ENCODE measurements at places on chromosomes 4 and X. TPM values are rescaled to one million over a fixed set of nuclear protein-coding genes. Genes with fewer than 3 reads are reported as not detected.

GRCh38 chr4:172357006-172357540 is 543.9 kb downstream of the GALNTL6 start:
- no peak for DNase-seq

- DNase-seq = no peak
These were observed 20.4 kb downstream of the PRPS2 start for GRCh38 chrX:12811658-12812057.

DNA sequence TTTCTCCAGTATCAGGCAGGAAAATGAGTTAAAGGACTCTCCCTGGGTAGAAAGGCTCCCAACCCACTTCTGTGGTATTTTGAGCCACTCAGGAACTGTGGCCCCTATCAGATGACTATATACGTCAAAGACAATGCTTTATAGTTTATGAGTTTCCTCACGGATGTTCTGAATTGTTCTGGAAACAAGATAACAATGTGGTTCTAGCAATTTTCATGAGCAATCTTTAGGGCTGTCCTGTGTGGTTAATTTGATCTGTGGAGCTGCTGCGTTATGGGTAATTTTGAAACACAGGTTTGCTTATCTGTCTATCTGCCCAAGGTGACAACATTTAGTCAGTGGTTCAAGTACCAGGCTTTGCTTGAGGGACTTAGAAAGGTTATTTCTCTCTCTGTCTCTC is 46.7 kb upstream of the IL2 start:
- no peak for DNase-seq

DNA sequence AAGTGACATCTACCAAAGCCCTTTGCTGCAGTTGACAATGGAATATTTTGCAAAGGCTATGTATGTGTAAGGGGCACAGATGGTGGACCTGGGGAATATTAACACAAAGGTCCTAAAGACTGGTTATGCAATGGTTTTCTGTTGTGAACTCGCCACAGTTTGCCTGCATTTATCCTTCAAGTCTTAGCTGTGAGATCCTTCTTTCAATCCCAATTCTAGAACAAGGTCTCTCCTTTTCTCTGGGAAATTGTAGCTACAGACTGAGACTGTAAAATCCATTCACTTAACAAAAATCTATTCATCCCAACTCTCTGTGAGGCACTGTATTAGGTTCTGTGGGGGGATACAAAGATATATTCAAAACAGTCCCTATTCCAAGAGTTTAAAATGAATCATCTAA is 250.4 kb downstream of the GPM6A start:
- no peak for DNase-seq

DNA sequence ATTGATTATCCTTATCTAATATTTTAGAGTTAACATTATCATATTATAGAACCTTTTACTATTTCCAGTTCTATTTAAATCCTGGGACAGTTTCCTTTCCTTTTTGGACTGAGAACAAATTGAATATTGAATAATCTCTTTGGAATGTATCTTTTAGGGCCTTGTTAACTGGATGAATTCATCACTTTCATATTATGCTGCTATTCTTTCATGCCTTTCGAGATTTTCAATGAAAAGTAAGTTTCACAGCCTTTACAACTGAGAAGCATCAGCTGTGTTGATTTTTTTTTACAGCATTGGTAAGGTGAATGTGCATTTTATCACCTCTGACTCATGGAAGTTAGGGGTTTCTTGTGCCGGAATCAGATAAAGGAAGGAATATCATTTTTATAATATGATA is 39.6 kb downstream of the PDLIM5 start:
- no peak for DNase-seq

- DNase-seq = no peak
These were observed 144.2 kb downstream of the KLHL4 start for GRCh38 chrX:87661761-87662160.

GRCh38 chr4:128630871-128631270 is 178.6 kb upstream of the JADE1 start:
- peak; percentile 34 for DNase-seq

DNA sequence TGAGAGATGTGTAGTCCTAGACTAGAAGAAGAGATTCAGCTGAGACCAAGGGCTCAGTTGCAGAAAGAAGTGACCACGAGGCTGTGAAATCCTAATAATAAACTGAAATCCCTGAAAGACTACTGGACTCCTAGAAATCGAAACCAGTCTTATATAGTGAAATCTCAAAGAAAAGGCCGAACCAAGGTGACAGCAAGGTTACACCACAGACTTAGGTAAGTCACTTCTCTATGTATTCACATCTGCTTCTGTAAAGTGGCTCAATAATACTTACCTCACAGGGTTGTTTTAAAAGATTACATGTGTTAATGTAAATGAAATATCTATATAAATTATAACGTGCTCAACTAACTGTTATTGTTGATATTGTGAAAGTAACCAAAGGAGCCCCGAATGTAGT is 60.3 kb downstream of the ARSJ start:
- no peak for DNase-seq

DNA sequence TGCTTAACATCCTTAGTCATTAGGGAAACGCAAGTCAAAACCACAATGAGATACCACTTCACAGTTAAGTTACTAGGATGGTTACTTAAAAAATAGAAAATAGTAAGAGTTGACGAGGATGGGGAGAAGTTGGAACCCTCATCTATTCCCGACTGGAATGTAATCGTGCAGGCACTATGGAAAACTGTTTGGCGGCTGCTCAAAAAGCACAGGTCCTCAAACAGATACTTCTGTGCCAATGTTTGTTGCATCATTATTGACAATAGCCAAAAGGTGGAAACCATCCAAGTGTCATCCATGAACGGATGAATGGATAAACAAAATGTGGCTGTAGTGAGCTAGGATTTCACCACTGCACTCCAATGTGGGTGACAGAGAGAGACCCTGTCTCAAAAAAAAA is 11.7 kb downstream of the CTAG1B start:
- no peak for DNase-seq

DNA sequence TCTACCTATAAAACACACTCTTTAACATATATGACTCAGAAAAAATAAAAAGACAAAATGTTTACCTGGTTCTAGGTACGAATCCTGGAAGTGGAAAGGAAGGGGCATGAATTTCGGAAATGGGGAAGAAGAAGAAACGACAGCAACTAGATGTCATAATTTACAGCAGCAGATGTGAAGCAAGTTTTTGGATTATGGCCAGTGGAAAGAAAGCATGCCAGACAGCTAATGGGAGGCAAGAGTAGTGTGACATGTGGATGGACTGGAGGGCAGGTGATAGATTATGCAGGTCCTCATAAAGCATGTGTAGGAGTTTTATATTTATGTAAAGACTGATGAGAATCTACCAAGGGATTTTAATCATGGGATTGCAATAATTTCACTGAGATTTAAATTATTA is 279.0 kb upstream of the TACR3 start:
- DNase-seq = no peak

- DNase-seq = no peak
These were observed 33.2 kb upstream of the MAMLD1 start for GRCh38 chrX:150329868-150330267.

GRCh38 chr4:9970399-9971011 is 50.8 kb downstream of the SLC2A9 start:
- no peak for DNase-seq

DNA sequence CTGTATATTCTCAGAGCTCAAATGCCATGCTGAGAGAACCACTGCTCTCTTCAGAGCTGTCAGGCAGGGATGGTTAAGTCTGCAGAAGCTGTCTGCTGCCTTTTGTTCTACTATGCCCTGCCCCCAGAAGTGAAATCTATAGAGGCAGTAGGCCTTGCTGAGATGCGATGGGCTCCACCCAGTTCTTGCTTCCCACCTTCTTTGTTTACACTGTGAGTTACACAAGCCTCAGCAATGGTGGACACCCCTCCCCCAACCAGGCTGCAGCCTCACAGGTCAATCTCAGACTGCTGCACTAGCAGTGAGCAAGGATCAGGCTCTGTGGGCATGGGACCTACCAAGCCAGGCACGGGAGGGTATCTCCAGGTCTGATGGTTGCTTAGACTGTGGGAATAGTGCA is 271.6 kb downstream of the CENPC start:
- DNase-seq = no peak

Gene SLC10A4
- not detected for polyA plus RNA-seq

Gene TKTL1
- polyA plus RNA-seq = not detected

Gene L1CAM
- 0.76 TPM for polyA plus RNA-seq

Gene TCP11X2
- not detected for polyA plus RNA-seq

Gene PDGFRA
- polyA plus RNA-seq = 32.1 TPM

Gene DCAF4L1
- polyA plus RNA-seq = 0.05 TPM

Gene EMD
- polyA plus RNA-seq = 62.9 TPM

Gene SASH3
- 6.7 TPM for polyA plus RNA-seq

Gene EGFL6
- 2.7 TPM for polyA plus RNA-seq

All from stomach (tissue), 19 donors.